Chondrocyte (in vitro differentiated cells): ENCODE measurements at places on chromosomes 12 and 14. TPM values are rescaled to one million over a fixed set of nuclear protein-coding genes. Genes with fewer than 3 reads are reported as not detected.

Gene KRT77
- total RNA-seq = not detected in 3 replicates

Gene MAGOHB
- total RNA-seq = 32.7 to 40.9 TPM (median 35.8 TPM) in 3 replicates

Gene RIMKLB
- 42.6 to 55.9 TPM (median 45.4 TPM) in 3 replicates for total RNA-seq

Gene APOF
- total RNA-seq = not detected in 3 replicates

Gene CACNA2D4
- 0.30 to 0.92 TPM in 2 of 3 replicates, not detected in the other for total RNA-seq

Gene WNT1
- total RNA-seq = not detected in 3 replicates

Gene GZMB
- not detected in 3 replicates for total RNA-seq

Gene TEAD4
- 24.1 to 26.0 TPM (median 24.9 TPM) in 3 replicates for total RNA-seq
